ENCODE measurements at places on chromosomes 2 and 18.

- DNase-seq: no peak
These were observed 269.1 kb downstream of the TMX3 start for GRCh38 chr18:68445668-68446426.

DNA sequence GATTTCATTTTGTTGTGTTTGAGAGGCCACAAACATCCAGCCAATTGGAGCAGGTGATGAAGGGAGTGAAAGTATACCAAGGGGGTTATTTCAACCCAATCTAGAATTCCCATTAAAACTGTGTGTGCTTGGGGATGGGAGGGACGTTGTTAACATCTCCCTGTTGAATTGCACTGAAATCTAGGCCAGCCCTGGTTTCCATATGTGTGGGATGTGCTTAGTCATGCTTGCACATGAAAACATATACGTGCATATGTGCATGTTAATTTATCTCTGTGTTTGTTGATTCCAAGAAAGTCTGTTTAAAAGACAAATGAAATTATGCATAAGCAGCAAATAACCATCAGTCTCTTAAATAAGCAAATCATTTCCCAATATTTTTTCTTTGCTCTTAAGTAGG lies 5.6 kb downstream of the CELF4 start:
- no peak for DNase-seq

DNA sequence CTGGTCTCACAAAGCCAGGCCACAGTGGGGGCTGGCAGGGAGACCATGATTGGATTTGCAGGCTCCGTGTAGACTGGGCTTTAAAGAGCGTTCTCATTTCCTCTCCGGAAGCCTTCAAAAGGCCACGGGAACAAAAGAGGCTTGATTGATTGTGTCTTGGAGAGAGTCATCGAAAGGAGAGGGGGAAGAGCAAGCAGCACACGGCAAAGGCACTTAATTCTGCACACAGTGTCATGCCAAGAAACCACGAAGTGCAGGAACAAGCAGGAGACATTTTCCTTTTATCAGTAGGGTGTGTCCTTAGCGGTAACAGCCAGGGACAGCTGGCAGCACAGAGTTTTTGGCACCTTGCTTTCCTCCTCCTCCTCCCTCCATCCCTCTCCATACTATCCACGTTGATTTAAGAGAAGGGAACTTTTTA lies 47.7 kb downstream of the GLI2 start:
- DNase-seq: no peak

GRCh38 chr2:158969715-158970240 lies 1.3 kb downstream of the TANC1 start:
- no peak for DNase-seq

DNA sequence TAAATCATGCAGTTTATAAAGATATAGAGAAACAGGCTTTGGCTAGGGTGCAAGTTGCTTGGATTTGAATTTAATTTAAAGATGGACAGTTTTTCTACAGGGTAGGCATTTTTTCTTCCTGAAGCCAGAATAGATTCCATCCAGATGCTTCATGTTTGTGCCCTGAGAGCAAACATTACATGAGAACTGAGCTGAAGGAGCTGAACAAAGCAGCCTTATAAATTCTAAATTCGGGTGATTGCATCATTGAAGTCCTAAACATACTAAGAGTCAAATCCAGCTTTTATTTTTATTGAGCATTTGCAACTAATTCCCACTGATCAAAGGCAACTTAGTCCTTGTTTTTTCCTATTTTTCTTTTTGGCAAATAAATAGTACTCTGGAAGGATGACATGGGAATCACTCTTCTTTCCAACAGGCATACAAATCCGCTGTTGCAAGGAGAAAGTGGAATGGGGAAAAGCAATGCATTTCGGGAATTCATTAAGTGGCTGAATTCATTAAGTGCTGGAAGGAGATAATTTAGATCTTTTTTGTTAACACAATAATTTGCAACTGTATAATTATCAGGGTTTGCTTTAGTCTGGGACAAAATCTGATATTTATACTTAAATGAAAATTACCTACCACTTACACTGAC lies 828.0 kb downstream of the SLC4A3 start:
- no peak for DNase-seq

DNA sequence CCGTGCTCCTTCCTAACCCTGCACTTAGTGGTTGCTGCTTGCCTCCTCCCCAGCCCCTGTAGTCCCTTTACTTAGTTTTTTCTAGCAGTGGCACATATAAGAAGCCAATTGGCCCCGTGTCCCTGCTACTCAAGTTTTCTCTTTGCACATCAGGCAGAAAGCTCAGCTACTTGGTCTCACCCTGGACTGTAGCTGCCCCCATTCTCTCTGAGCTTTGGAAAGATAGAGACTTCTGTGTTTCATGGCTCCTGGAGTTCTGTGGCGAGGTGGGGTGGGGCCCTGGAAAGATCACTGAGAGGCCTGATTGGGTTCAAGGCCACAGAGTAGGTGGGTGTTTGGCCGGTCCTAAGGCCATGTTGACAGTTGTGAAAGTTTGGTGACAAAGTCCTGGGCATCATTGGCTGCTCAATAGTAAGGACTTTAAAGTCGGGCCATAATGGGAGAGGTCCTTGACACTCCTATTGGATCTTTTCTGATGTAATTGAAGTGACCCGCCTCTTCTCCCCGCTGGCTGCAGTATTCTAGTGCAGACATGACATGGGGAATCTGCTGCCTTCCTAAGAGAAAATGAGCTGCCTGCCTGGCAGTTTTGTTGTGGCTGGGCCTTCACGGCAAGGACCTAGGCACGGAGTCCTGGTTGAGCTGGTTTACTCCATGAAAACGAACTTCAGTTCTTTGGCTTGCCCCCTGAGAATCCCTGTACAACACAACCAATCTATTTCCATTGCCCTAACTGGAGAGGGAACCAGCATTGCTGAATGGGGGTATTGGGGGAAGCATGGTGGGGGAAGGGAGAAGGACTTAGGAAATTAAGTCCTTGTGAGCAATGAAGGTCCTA lies 26.2 kb upstream of the CYP27A1 start:
- DNase-seq: no peak

DNA sequence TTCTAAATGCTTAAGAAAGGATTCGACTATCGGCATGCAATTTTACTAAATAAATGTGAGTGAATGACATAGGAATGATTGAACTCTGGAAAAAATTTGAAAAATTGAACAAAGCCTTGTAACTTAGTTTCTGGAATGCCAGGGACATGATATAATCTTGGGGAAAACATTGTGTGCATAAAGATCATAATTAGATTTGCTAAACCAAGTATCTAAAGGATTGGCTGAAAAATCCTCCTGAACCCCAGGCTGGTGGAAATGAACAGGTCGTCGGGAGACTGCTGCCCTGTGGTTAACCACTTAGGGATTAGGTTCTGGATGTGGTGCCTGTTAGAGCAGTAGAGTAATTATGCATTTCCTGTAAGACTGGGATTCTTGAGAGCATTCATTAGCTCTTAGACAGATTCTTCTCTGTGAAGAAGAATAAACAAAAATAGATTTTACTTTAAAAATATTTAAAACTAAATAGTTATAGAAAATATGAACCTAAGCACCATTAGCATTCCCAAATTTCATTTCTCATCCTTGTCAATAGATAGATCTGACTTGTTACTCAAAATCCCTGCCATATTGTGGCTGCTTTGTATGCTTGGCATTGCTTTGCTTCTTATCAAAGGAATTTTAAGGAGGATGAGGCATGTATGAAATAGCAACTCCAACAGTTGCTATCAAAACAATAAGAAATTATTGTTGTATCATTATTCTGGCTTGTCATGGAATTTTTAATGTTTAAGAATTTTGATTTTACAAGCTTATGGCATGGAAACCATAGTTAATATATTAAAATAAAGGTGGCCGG lies 55.9 kb downstream of the LYPD6B start:
- DNase-seq: no peak

GRCh38 chr2:86499326-86499725 lies 58.2 kb downstream of the KDM3A start:
- DNase-seq: no peak

DNA sequence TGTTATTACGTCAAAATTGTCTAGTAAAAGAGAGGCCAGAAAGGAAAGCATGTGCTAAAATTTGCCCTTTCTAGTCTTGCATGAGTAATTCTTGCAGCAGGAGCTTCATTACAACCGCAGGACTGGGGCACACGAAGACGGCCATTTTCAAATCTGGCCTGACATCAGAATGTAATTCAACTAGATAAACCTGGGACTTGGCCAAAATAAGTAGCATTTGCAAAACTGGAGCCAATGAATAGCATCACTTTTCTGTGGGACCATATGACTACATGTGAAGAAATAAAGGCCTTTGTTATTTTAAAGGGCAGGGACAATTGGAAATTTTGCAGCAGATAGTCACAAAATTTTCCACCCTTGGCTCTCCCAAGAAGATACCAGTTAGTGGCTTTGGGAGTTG lies 3.0 kb upstream of the FZD7 start:
- DNase-seq: no peak

- no peak for DNase-seq
These were observed 315.2 kb downstream of the TDRD15 start for GRCh38 chr2:21438949-21439348.

DNA sequence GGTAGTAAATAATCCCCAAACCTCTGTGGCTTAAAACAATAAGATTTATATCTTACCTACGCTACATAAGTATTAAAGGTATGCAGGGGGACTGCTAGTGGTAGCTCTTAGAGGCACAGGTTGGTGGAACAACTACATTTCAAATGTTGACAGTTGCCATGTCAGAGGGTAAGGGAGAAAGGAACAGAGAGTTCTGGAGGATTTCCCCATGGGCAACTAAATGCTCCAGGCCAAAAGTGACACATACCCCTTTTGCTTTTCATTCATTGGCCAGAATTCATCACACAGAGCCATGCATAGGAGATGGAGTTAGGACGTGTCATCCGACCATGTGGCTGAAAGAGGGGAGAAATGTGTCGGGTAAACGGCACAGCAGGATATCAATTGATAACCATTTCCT lies 133.2 kb downstream of the NAPG start:
- no peak for DNase-seq

GRCh38 chr2:240624950-240625621 lies at the start of gene GPR35:
Gene GPR35, plus strand, starts transcription at chr2:240625480. Its CDS starts 4,473 bp downstream, at chr2:240629953.
- DNase-seq: no peak

DNA sequence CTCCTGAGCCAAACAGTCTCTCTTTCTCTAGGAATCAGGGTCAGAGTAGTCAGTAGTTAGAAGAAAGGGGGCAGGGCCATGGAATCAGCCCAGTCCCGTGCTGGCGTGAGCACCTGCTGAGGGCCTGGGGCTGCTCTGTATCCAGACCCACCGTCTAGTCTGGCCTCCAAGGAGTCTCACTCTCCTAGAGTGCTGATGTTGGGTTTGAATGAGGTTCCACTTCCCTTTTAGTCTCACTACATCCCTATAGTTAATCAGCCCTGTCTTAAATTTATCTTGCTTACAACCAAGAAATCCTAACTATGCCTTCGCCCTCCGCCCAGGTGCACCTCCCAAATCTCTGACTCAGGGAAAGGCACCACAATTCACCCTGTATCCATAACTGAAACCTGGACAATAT lies 13.4 kb upstream of the KCTD1 start:
- DNase-seq: no peak

- DNase-seq: no peak
These were observed 128.9 kb upstream of the ITGB6 start for GRCh38 chr2:160328811-160329527.

DNA sequence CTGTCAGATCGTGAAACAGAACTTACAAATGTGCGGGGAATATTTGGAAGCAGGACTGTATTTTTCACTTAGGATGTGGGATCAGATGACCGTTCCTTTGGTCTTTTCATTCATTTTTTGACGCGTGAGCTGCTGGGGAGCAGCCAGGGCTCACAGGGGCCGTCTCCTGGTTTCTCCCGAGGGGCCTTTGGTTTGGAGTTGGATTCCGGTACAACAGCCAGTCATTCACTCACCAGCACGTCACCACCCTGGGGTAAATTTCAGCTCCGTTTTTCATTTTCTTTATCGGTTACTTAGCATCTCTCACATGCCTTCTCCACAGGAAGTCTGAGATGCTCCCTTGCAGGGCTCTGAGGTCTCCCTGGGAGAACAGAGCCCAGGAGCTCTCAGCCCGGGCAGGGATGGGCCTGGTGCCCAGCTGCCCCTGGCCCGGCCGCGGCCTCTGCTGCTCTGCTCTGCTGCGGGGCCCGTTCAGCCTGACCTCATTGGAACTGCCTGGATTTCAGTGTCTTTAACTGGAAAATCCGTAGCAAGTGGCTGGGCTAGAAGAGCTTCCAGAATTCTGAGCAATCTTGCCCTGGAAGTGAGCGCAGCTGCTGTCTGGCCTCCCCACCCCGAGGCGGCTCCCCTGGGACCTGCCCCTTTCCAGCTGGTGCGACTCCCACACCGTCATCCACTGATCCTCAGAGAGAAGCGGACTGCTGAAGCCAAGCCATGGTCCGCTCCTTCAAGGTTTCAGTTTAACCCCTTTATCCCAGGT lies 335.6 kb downstream of the EIPR1 start:
- DNase-seq: peak; percentile 79

- DNase-seq: no peak
These were observed 786.4 kb downstream of the RNF144A start for GRCh38 chr2:7703543-7704144.

- DNase-seq: no peak
These were observed 72.4 kb downstream of the RHOB start for GRCh38 chr2:20519309-20519708.

- no peak for DNase-seq
These were observed 963.0 kb downstream of the SLC4A3 start for GRCh38 chr2:220590476-220590875.

Data from NCI-H2171 (cell line).